HFF-Myc (cell line): ENCODE measurements at places on chromosomes 2 and 18.

GRCh38 chr2:239477591-239477990 lies 76.8 kb upstream of the HDAC4 start:
- no peak for DNase-seq

- no peak for DNase-seq
These were observed 6.2 kb downstream of the KANSL3 start for GRCh38 chr2:96631804-96632435.

- DNase-seq: no peak
These were observed at the start of gene ERBB4 for GRCh38 chr2:212538305-212539071. Gene ERBB4, minus strand, starts transcription at chr2:212538802. Its CDS starts 272 bp downstream, at chr2:212538530.

GRCh38 chr2:31886700-31887099 lies 124.1 kb downstream of the MEMO1 start:
- DNase-seq: no peak

DNA sequence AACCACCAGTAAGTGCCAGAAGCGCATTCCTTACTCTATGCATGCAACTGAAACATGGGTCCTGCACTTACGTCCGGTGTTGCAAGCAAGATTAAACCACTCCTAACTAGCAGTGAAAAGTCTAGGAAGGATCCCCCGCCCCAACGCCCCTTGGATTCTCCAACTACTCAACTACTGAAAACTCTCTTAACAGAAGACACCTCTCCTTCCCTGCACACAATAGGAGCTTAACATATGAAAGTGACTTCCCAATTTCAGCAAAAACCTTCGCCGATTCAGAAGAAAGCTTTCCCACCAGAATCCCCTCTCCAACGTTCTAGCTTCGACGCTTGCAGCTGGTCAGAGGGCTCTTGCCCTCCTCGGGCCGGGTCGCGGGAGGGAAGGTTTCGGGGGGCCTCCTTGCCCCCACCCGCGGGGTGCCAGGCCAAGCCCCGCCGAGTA lies 578 bp downstream of the IWS1 start:
- no peak for DNase-seq

GRCh38 chr2:168794968-168795367 lies 7.5 kb upstream of the NOSTRIN start:
- DNase-seq: no peak

GRCh38 chr18:26993568-26993967 lies 128.1 kb upstream of the AQP4 start:
- no peak for DNase-seq

DNA sequence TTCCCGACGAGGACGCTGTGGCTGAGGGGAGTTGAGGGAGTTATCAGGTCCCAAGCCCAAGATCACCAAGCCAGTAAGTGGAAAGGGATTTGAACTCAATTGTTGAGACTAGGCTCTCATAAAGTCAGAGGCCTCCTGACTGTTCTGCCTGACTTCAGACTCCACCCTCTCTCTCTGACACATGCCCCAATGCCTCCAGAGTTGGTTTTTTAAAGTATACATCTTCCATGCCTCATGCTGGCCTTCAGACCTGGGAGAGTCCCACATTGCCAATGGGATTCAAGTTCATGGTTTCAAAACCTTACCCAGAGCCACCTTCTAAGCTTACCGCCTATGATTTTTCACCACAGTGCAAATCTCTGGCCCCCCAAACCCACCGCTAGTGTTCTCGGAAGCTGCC lies 100.8 kb downstream of the RTN4 start:
- DNase-seq: no peak

GRCh38 chr18:36504928-36505327 lies 207.4 kb downstream of the FHOD3 start:
- no peak for DNase-seq

GRCh38 chr2:102032368-102033030 lies 40.7 kb downstream of the IL1R2 start:
- DNase-seq: no peak

- no peak for DNase-seq
These were observed 41.0 kb downstream of the HPCAL1 start for GRCh38 chr2:10343658-10344057.

GRCh38 chr18:40980171-40980570 lies 974.9 kb upstream of the PIK3C3 start:
- DNase-seq: no peak

DNA sequence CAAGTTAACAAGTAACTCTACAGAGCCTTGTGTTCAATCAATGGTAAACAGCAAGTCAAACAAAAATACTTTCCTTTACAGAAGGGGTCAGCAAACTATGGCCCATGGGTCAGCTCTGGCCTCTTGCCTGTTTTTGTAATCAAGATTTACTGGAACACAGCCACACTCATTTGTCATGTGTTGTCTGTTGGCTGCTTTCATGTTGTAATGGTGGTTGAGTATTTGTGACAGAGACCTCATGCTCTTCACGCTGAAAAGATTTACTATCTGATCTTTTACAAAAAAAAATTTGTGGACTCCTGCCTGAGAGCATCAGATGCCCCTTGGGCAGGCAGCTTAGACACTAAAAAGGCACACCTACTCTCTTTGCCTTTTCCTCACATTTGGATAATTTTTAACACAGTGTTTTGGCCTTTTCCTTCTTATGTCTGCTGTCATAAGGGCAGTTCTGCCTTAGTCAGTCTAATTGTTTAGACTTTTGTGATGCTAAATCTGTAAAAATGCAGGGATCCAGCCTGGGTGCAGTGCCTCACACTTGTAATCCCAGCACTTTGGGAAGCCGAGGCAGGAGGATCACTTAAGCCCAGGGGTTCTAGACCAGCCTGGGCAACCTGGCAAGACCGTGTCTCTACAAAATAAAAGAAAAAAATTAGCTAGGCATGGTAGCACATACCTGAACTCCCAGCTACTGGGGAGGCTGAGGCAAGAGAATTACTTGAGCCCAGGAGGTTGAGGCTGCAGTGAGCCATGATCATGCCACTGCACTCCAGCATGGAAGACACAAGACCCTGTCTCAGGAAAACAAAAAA lies 18.3 kb downstream of the IL1B start:
- DNase-seq: no peak

GRCh38 chr2:218407717-218408116 lies 8.0 kb downstream of the CTDSP1 start:
- no peak for DNase-seq

DNA sequence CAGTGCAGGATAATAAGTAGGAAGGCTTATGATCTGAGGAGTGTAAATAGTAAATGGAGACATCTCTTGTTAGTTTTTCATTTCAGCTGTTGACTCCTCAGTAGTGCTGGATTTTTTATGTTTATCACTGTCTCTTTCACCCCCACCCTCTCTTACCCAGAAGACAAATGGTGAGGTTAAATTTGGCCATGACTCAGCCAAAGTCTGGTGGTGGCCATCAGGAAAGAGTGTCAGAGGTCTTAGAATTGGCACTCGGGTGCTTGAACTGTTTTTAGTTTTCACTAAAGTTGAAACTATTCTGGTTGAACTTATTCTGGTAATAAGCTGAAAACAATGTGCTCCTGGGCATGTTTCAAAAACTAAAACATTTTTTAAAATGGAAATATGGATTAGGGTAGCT lies 123.3 kb downstream of the FHOD3 start:
- no peak for DNase-seq

DNA sequence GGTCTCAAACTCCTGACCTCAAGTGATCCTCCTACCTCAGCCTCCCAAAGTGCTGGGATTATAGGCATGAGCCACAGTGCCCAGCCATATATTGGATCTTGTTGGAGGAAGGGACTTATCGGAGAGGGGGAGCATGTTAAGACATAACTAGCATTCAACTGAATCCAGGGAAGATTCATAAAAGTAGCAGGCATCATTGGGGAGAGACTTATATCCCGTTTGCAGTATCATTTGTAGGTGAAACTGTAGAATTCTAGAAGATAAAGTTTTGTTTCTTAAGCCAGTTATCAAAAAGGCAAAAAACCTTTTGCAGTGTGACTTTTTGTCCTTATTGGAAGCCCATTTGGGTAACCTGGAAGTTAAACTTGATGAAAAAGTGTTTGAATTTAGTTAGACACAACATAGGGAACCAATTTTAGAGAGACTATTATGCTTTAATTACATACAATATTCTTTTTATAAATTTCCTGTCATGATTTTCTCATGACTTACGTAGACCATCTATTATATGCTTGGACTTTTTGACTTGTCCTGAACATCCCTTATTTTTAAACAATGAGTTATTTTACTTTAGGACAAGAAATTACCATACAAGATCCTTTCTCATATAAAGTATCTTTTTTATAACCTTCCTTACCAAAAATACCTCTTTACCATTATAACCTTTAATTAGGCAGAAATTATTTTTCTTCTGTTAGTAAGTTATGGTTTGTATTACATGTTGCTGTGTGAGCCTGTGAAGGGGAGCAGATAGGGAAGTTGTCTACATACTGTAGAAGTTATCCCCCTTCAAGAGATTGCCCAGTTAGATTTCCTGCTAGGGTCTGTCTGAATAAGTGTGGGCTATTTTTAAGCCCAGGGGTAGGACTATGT lies 20.3 kb downstream of the RAB3GAP1 start:
- DNase-seq: no peak

- no peak for DNase-seq
These were observed 39.2 kb downstream of the CCDC138 start for GRCh38 chr2:108825736-108826135.

DNA sequence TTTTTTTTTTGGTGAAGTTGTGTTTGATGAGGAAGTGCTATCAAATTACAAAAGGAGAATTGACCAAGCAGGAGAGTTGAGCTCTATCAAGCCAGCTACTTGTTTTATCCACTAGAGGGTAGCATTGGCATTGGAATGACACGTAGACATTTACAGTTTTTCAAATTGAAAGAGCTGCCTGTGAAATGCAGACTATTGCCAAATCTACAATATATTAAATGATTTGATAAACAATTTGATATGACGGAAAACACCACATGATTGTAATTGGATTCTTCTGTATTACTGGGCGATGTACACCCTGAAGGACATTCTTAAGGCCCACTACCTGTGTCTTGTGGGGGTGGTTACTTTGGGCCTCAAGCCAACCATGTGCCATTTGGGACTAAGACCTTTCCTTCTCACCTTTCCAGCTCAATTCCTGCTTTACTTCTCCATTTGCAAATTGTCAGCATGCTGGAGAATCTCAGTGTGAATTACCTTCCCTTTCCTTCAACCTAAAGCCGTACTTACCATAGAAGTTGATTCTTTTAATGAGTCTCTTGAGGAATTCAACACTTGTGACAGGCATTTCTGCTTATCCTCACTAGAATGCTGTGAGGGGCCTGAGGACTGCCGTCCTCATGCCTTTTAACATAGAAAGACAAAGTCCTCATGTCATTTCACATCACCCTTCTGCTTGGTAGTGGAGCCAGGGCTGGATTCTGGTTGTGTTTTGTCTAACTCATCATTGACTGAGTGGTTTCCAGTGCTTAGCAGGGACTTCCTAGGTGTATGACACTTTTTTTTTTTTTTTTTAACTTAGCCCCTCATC lies 134.8 kb upstream of the THUMPD2 start:
- peak; percentile 63 for DNase-seq

- no peak for DNase-seq
These were observed 3.9 kb upstream of the MLPH start for GRCh38 chr2:237483018-237483731.

- DNase-seq: no peak
These were observed 64.5 kb upstream of the HDAC4 start for GRCh38 chr2:239465017-239466001.

- no peak for DNase-seq
These were observed 123.1 kb upstream of the NDUFV2 start for GRCh38 chr18:8979258-8979988.

DNA sequence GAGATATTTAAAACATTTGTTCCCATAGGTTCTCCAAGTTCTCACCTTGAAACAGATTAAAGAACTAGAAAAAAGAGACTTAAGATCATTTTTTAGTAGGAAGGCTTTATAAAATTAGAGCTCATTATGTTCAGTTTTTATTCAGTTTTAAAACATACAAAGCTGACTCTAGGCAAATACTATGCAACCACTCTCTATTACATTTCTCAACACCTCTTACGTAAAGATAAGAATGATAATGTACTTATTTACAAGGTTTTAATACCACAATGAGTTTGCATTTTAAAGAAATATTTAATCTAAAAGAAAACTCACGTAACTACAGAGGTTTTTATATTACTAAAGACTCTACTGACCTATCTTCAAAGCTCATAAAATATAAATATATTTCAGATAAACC lies 68.8 kb downstream of the TMEM131 start:
- no peak for DNase-seq

DNA sequence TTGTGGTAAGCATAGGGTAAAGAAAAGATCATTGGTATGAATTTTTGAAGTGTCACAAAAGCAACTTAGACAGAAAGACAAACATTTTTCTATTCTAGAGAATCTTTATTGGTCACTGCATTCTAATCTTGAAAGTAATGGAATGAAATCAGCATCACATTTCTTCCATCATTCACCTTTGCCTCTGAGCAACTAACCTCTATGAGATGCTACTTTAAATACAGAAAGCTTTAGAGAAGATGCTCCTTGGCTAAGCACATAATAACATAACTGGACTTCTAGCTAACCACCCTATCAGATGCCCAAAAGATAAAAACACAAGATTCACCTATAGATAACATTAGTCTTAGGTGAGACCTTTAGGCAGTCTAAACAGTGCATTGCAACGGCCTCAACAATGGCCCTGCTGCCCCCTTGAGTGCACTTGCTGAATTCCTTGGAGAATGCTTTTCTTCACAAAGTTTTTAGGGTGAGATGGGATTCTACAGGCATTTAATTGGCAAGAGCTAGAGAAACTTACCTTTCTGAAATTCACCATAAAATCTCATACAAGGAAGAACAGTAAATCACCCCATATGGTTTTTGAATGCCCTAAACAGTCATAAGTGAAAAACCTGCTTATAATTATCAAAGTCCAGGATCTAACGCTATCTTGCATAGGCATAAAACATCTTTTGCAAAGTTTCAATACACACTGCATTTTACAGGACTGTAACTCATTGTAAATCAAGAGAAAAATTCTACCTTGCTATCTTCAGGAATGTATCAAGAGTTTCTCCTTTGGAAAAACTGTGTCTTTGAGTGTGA lies 791.3 kb upstream of the CHAC2 start:
- no peak for DNase-seq

DNA sequence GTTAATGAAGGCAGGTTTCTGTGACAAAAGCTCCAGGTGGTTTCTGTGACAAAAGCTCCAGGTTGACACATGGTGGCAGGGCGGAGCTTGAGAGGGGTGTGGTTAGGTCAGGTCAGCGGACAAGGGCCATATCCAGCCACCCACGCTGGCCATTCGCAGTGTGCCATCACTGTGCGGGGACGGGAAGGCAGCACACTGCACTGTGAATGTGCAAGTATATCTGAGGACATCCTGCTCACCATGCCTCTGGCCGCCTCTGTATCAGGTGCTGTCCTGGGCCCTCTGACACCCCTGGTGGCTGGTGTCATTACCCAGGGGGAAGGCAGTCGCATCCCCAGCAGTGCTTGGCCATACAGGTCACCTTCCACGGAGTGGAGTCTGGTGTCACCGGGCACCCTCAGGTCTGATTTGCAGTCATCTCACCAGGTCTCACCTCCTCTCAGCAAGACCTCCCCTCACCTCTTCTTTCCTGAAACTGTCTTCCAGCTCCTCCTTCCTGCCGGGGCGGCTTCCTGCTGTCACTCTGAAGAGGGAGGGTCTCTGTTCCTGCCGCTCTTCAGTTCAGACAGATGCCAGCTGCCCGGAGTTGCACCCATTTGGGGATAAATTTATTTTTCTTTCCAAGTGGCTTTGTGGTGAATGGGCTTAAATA lies 34.9 kb downstream of the CTIF start:
- no peak for DNase-seq
